A549 (cell line): ENCODE measurements at places on chromosomes 1 and 21.

DNA sequence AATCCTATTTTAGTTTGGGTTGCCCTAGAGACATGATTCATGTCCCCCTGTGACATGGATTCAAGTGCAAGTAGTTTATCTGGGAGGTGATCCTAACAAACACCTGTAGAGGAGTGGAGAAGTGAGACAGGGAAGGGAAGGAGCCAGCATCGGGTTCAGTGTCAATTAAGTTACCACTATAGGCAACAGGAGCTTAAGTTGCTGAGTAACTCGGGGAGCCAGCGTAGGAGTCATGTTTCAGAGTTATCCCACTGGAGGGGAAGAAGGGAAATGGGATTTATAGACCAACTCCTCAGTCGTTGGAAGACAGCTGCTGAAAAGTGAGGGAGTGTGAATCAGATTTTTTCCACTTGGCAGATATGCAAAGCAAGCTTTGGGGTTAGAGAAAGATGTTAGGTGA lies 54.9 kb downstream of the SLC30A7 start:
- no peak for DNase-seq

- peak; percentile 67 for DNase-seq
Observed at GRCh38 chr1:39788758-39789570, at the start of gene BMP8B. BMP8B (minus strand) TSS chr1:39788865; CDS start chr1:39788485, 380 bp downstream.

DNA sequence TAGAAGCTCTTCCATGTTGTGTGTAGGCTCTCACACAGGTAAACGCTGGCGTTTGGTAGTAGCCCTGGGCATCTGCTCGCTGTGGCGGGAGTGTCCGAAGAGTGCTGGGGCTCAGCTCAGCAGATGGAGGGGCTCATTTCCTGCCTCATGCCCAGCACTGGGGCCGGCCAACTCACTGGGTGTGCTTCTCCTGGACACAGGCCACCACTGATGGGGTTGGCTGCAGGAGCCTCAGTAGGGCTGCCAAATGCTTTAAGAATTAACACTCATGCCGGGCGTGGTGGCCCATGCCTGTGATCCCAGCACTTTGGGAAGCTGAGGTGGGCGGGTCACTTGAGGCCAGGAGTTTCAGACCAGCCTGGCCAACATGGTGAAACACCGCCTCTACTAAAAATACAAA lies 20.9 kb downstream of the UQCRHL start:
- DNase-seq: no peak

DNA sequence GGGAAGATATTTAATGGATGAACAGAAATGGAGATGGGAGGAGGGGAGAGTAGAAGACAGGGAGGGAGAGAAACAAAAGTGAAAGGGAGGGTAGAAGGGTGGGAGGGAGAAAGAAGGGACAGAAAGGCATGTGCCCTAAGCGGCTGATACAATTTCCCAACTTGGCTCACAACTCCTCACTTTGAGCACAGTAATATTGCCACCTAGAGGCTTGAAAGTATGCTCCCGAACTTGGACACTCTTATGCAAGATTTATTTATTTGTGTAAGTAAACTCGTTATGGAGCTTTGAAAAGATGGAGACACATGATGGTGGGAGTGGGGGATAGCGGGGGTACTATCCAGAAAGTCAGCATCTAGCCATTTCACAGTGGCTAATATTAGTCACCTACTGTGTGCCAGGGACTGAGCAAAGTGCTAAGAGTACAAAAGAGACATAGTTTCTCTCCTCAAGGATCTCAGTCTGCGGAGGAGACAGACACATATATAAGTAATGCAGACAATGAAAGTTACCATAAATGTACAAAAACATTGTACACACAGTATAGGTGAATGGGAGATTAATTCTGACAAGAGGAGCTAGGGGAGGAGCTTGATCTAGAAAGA lies 189.7 kb downstream of the SEC16B start:
- DNase-seq: peak; percentile 24

- no peak for DNase-seq
Observed at GRCh38 chr1:76224752-76225151, 150.2 kb downstream of the ST6GALNAC3 start.

DNA sequence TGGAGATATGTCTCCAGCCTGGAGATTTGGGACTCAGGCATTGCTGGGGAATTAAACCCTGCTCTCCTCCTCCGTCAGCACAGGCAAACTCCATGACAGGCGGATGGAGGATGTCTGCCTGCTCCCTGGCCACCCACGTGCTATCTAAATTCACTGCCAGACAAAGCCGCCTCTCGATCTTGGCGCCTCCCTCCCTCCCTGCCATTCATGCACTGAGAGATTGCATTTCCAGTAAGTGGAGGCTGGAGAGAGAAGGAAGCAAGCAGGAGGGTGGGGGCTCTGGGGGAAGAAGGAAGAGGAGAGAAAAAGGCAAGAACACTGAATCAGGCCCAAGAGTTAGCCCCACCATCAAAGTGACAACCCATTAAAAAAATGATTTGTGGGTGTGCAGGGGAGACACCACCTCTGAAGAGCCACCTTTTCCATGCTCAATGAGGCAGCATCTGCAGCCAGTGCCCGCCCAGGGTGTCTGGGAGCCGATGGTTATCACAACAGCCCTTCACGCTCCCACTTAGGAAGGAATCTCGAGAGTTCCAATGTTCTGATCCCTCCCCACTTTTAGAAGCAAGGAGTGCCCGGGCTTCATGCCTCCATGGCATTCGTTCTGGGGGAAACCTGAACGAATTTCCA lies 183.0 kb downstream of the HIVEP3 start:
- DNase-seq: no peak

DNA sequence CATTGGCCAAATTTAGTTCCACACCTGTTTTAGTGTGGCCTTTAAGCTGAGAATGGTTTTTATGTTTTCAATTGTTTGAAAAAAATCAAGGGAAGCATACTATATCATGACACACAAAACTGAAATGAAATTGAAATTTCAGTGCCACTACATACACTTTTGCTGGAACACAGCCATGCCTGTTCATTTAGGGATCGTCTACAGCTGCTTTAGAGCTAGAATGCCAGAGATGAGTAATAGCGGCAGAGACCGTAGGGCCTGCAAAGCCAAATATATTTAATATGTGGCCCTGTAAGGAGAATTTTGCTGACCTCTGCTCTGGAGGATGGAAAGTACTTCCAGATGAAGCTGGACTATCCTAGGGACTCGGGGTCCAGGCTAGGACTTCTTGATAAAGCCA lies 62.5 kb upstream of the LYST start:
- DNase-seq: no peak

- DNase-seq: no peak
Observed at GRCh38 chr1:100979631-100980030, 46.0 kb downstream of the DPH5 start.

- DNase-seq: no peak
Observed at GRCh38 chr1:230622151-230622550, 20.1 kb upstream of the COG2 start.

DNA sequence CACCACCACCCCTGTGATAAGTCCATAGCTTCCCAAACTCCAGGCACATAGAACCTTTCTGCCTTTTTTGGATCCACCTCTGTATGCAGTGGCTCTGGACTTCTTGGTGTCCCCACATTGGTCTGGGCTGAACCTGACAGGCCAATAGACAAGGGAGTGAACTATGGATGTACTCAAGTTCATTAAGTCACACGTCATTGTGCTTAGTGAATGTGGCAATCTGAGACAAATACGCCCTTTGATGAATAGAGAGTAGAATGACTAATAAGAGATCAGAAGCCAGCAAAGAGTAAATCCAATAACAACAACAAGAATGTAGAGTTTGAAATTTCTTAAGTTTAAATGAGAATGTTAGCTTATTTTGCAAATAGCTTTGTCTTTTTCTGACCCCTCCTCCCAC lies 114.8 kb downstream of the ST6GALNAC3 start:
- no peak for DNase-seq

DNA sequence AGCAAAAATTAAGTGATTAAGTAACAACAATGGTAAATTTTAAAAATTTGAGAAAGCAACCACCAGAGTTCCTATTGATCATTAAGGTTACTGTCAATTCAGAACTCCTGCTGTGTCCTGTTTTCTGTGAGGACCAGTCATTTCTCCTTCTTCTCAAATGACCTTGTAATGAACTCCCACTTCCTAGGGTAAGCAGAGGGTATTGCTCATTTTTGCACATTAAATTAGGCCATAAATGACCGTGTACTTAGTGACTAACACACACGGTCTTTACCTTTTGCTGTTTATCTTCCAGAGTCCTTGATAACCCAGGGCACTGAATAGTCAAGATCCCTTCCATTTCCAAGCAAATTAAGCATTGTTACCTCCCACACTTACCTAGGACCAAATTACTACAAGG lies 227.5 kb upstream of the LYPLAL1 start:
- DNase-seq: peak; percentile 25

DNA sequence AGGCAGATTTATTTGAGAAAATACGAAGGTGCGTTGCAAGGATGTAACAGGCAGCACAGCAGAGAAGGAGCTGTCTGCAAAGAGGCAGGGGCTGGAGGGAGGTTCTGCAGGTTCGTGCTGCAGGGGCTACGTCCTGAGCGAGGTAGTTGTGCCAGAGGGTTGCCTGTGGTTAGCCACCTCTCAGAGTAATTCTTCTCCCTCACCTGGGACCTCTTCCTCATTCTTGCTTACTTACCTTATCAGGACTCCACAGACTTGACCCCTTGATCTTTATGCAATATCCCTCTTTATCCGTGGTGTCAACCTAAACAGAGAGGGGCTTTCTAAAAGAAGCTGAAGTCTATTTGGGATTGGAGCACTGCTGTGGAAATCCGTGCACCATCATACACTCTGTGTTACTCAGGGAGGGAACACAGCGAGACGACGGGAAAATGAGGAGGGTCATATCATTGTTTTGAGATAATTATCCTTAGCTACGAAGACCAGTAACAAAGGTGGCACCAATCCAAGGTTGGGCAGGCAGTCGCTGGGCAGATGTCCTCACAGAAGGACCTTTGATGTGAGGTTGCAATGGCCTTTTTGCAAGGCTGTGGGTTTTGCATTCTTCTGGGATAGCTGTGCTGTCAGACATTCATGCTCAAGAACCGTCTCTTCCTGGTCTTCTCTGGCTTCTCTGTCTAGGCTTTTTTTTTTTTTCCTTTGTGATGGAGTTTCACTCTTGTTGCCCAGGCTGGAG lies 82.8 kb downstream of the WDR4 start:
- DNase-seq: no peak

DNA sequence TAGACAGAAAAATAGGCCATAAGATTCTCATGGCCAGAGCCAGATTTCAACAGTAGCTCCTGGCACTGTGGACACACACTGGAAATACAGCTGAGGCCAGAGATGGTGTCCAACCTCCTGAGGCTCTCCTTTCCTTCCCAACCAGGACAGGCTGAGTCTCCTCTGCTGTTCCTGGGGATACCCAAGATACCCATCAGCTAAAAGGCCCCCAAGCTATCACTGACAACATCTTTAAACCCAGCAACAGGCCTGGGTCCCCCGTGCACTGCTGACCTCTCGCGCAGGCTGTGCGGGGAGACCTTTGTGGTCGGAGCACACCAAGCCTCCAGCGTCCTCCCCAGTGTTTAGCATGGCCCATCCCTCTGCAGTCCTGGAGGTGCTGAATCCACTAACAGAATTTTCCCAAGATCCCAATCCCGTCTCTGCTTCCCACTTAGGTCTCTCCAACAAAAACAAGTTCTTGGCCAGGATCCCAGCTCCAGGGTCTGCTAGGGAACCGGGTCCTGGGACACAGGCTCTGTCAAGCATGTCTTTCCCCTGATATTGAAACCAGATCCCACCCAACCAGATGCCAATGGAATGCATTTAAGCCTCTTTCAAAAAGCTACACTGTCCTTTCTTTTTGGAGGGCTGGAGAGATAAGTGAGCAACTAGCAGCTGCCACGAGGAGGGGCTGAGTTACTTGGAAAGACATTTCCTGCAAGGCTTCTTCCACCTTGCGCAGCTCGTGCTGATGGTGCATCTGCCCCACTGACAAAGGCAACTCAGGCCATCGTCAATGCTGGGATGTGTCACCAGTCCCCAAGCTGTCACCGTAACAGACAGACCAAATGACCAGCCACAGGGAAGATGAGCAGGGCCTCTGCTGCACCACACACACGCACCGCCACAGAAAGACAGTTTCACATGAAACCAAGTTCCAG lies 73.2 kb downstream of the BCAR3 start:
- no peak for DNase-seq

GRCh38 chr1:187384504-187384903 lies 555.8 kb downstream of the PLA2G4A start:
- no peak for DNase-seq

DNA sequence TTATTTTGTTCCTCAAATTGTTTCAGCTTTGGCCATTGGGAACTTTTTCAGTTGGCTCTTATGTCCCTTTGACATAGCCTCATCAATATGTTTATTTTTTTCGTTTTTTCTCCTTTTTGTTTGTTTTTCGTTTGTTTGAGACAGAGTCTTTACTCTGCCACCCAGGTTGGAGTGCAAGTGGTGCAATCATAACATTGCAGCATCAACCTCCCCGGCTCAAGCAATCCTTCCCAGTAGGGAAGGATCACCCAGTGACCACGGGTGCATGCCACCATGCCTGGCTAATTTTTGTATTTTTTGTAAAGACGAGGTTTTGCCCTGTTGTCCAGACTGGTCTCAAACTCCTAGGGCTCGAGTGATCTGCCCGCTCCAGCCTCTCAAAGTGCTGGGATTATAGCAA lies 8.1 kb downstream of the POLR3GL start:
- peak; percentile 42 for DNase-seq

GRCh38 chr1:21687081-21687529 lies 17.9 kb upstream of the RAP1GAP start:
- no peak for DNase-seq

- no peak for DNase-seq
Observed at GRCh38 chr1:39003281-39003680, 12.2 kb downstream of the AKIRIN1 start.

- DNase-seq: no peak
Observed at GRCh38 chr1:58926152-58926551, 142.3 kb upstream of the JUN start.

GRCh38 chr1:24657781-24658180 lies 14.7 kb downstream of the SRRM1 start:
- no peak for DNase-seq

- DNase-seq: peak; percentile 85
Observed at GRCh38 chr1:203267347-203267846, 37.9 kb upstream of the BTG2 start.

GRCh38 chr1:28813931-28814465 lies 2.0 kb downstream of the OPRD1 start:
- no peak for DNase-seq

GRCh38 chr1:81540216-81540615 lies 260.5 kb upstream of the ADGRL2 start:
- no peak for DNase-seq
